Daoy (cell line): ENCODE measurements at places on chromosomes 7 and 10.

DNA sequence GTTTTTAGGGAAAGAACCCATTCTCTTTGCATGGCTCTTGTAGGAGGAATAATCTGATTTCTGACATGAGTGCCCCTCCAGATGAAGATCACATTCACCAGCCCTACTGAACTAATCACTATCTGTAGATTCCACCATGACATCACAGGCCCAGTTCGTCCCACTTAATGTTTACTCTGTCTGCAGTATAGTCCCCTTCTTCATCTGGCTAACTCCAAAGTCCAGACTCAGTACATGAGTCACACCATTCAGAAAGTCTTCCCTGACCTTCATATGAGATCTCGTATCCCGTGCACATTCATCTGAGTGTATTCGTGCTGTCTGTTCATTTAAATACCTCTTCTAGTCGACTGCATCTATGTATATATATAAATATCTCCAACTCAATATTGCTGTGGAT is 366.5 kb upstream of the AKR1E2 start:
- no peak for DNase-seq

DNA sequence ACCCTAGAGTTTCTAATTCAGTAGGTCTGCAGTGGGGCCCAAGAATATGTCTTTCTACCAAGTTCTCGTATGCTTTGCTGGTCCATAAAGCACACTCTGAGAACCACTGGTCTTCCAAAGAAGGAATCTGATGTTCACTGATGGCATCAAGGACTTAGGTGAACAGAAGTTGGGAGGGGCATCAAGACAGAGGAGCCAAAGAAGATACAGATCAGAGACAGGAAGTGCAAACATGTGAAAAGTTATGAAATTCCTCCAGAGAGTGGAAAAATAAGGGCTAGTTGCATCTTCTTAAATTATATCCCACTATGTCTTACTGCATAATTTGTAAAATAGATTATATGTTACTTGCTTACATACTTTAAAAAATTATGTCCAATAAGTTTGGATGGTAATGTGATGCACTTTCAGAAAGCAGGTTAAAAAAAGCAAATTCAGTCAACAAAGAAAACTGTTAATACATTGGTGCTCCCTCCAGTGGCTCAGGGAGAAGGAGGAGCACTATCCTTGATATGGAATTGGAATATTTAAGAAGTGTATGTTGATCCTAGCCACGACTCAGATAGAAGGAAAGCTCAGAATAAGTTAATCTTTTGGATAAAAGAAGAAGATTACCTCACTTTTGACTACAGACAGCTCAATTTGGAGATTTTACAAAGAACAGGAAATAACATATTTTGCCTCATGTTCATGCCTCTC is 35.8 kb downstream of the CREB3L2 start:
- no peak for DNase-seq

- DNase-seq: no peak
These were observed 343.0 kb downstream of the GPAM start for GRCh38 chr10:111840546-111840945.

DNA sequence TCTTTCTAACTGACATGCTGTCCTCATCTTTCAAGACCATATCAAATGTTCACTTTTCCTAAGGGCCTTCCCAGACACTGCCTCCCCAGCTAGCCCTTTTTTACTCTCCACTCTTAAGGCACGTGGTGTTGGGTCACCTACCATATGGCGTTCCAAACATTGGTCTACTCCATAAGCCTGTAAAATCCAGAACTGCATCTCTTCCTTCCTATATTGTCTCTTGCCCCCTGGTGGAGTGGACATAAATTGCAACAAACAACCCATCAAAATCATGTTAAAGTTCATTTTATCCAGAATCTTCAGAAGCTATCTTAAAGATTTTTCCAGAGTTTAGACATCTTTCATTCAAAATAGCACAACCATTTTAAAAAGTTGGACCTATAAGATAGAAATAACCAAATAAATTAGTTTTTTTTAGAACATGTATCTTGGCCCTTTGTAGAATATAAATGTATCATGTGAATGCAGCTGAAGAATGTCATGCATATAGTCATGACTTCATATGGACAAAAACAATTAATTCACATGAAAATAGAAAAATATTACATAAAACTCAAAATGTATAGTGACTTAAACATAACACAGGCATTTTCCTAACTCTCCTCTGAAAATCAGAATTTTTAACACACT is 180.6 kb upstream of the CHRM2 start:
- no peak for DNase-seq

- no peak for DNase-seq
These were observed 131.2 kb downstream of the CUX1 start for GRCh38 chr7:101948650-101949049.
